ENCODE measurements at places on chromosomes 2 and 18.

GRCh38 chr2:151984424-151985083, 114.3 kb downstream of the CACNB4 start:
- DNase-seq: no peak

DNA sequence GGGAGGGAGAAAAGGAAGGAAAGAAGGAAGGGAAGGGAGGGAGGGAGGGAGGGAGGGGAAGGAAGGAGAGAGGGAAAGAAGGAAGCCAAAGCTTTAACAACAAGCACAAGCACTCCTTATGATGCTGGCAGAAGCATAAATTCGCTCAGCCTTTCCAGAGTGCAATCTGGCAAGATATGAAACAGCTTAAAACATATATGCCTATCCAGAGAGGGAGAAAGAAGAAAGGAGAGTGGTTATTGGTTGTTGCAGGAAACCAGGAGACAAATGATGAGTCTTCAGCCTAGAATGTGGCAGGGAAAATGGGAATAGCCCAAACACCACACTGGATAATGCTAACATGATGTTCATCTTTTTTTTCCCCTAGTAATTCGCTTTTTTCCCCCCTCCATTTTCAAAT, 64.0 kb downstream of the STPG4 start:
- no peak for DNase-seq

DNA sequence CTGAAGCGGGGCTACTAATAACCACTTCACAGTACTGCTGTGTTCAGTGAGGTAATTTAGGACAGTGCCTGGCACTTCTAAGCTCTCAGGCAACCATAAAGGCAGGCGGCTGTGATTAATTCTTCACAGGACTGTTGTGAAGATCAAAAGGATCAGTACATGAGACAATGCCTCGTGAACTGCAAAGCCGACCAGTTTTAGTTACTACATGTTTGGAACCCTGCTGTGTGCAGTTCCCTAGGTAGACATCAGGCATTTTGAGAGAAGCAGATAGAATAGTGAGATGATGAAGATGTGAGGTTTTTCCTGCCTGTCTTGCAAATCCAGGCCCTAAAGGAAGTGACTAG, 19.1 kb downstream of the EFHD1 start:
- no peak for DNase-seq

GRCh38 chr2:238080518-238080917, 19.6 kb upstream of the ESPNL start:
- DNase-seq: no peak

- DNase-seq: peak; percentile 64
Measured at GRCh38 chr2:160994141-160995002, 165.9 kb upstream of the TANK start.

GRCh38 chr2:240203031-240203787, 62.8 kb upstream of the OTOS start:
- DNase-seq: no peak

DNA sequence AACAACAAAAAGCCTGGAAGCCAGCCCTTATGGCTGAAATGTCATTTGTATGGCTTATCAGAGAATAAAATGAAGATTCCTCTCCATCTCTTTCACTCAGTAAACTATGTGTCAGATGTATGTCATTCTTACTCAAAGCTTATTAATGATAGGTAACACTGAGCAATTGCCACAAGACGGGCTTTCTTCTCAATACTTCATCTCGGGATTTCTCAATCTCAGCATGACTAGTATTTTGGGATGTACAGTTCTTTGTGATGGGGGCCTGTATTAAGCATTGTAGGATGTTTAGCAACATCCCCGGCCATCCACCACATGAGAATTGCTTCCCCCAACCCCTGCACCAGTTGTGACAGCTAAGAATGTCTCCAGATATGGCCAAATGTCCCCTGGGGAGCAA, 80.2 kb downstream of the MREG start:
- DNase-seq: no peak

- no peak for DNase-seq
Measured at GRCh38 chr18:79944126-79944731, 7.2 kb downstream of the SLC66A2 start.

- no peak for DNase-seq
Measured at GRCh38 chr2:136362676-136363390, 244.9 kb upstream of the CXCR4 start.

DNA sequence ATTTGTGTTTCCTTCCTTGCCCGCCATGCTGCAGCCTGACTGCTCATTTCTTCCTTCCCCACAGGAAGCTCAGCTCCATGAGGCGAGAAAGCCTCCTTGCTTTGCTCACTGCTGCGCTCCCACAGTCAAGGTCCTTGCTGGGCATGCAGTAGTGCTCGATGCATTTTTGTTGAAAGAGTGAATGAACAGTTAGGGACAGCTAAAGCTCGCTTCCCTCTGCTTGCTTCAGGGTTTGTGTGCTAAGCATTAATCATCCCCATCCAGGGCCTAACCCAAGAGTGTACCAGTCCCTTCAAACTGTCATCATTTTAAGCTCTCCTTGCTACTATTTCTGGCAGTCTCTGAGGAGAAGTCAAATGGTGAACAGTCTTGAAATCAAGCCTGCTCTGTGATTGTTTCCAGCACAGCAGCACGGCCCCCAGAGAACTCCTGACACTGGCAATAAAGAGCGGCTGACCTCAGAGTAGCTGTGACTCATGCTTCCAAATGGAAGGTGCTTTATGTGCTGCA, 171.7 kb upstream of the SOX11 start:
- DNase-seq: no peak

DNA sequence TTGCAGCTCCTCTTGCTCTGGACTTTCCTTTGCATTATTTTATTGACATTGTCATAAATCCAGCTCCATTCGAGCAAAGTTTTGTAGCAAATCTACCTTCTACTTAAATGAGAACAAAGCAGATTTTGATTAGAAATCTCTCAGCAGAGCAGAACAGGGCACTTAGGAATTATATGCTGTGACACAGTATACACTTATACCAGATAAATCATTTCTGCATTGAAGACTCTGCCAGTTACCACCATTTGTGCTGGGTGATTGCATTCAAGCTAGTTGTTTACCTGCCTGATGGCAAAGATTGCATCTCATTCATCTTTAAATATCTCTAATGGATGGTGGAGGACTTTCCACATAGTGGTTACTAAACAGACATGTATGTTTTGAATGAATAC, 441.7 kb upstream of the HNMT start:
- DNase-seq: no peak

DNA sequence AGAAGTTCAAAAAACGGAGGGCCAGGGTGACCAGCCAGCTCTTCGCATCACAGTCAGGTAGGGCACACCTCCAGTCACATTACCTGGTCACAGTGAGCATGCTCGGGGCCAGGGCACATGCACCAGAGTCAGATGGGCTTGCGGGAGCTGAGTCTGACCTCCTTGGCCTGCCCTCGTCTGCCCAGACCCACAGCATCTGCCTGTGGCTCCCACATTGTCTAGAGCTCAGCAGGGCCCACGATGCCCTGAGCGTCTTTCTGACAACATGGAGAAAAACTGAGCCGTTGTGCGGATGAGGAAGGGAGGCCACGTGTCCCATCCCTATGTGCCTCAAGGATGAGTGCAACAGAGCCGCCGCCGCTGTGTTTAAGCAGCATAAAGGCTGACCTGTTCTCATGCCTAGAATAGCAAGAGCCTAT, 37.6 kb downstream of the CRACDL start:
- DNase-seq: no peak

DNA sequence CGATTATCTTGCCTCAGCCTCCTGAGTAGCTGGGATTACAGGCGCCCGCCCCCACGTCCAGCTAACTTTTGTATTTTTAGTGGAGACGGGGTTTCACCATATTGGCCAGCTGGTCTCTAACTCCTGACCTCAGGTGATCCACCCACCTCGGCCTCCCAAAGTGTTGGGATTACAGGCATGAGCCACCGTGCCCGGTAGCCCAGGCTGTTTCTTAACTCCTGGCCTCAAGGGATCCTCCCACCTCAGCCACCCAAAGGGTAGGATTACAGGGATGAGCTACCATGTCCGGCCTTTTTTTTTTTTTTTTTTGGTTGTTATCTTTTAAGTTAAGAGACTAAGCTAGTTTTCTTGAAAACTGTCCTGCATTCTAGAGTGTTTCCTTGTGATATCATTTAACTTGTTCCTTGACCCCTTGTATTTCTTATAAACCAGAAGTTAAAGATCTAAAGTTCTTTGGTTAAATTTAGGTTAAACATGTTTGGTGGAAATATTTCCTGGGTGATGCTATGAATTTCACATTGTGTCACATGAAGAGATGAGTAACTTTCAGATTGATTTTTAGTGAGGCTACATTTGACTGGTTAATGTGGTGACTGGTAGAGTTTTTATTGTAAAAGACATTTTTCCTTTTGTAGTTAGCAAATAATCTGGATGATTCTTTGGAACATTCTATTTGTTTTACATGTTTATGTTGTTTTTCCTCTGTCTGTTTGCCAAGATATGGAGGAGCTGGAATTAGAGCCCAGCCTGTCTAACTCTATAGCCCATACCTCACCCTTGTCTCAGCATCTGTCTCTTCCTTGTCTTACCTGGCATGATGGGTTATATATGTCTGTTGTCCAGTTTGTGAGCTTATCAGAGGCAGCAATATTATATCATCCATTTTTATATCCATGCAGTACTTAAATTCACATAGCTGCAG, 5.2 kb downstream of the NCAPH start:
- no peak for DNase-seq

DNA sequence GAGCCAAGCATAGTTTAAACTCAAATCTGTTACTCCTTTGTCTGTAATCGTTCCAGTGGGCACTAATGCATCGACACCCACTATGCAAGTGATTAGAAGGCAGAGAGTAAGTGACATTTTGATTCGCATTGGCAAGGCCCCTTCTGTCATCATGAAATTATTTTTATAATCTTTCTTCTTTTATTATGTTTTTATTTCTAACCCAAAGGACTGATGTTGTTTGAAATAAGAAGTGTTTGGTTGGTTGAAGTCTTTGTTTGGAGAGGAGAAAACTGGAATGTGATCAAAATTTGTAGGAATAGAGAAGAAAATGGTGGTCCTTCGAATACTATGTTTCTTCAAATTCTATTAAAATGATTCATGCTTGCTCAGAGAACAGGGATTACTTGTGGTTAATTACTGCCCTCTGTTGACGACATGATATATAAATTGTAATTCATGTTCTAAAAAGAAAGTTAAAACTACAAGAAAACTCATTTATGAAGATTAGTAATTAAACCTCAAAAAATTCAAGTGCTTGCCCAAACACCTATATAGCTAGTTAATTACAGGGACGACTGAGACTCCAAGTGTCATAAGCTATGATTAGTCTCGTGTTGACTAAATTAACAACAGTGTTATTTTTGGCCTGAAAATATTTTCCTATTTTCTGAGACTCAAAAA, 26.4 kb upstream of the TFPI start:
- no peak for DNase-seq

DNA sequence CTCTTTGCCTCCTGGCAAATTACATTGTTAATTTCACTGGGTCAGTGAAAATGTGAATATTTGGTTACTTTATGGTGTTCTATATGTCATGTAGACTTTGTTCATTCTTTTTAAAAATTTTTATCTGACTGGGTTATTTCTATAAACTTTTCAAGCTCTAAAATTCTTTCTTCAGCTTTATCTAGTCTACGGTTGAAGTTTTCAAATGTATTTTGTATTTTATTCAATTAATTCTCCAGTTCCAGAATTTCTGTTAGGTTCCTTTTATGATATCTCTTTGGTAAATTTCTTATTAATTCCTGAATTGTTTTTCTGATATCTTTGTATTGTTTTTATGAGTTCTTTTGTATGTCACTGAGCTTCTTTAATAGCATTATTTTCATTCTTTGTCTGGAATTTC, 228.1 kb downstream of the LPIN1 start:
- DNase-seq: no peak

DNA sequence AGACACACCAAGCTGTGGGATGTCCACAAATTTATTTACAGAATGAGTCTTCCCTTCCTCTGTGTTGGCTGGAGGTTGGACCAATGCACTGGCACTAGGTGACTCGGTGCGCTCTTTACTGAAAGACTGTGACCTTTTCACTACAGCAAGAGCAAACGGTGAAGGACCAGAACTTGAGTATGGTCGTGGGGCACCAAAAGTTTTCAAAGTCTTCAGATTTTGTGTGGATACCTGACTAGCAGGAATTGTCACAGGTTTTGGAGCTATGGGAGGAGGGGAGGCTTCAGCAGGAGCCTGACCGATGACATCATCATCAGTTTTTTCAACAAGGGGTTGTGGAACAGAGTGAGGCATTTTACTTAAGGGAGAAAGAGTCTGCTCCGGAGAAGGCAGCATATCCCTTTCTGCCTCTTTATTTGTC, 73.0 kb upstream of the GRB14 start:
- no peak for DNase-seq

GRCh38 chr2:200449149-200449548, 60.7 kb downstream of the KCTD18 start:
- DNase-seq: no peak

- DNase-seq: no peak
Measured at GRCh38 chr18:44973282-44973681, 292.6 kb downstream of the SETBP1 start.

GRCh38 chr2:211837706-211838105, 700.9 kb downstream of the ERBB4 start:
- DNase-seq: no peak

DNA sequence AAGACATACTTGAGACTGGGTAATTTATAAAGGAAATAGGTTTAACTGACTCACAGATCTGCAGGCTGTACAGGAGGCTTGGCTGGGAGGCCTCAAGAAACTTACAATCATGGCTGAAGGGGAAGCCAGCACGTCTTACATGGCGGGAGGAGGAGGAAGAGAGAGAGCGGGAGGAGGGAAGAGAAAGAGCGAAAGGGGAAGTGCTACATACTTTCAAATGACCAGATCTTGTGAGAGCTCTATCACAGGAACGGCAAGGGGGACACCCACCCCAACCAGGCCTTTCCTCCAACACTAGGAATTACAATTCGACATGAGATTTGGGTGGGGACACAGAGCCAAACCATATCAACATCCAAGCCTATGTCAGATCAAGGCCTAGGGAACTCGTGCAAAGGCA, 24.2 kb downstream of the MYL12B start:
- DNase-seq: no peak

GRCh38 chr2:235051436-235052260, 99.8 kb downstream of the SH3BP4 start:
- no peak for DNase-seq

GRCh38 chr2:212327171-212327809, 211.3 kb downstream of the ERBB4 start:
- no peak for DNase-seq

DNA sequence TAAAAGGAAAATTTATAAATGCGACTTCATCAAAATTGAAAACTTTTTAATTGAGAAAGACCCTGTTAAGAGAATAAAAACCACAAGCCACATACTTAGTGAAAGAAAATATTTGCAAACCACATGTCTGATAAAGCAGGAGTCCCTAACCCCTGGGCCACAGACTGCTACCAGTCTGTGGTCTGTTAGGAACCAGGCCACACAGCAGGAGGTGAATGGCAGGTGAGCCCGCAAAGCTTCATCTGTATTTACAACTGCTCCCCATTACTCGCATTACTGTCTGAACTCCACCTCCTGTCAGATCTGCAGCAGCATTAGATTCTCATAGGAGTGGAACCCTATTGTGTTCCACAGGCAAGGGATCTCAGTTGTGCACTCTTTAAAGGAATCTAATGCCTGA, 95.5 kb upstream of the CRACDL start:
- no peak for DNase-seq
